Stimulated activated naive CD4-positive, alpha-beta T cell (primary cell): ENCODE measurements at places on chromosomes 7 and 10.

GRCh38 chr7:44676776-44677175 lies 70.3 kb downstream of the OGDH start:
- no peak for DNase-seq

DNA sequence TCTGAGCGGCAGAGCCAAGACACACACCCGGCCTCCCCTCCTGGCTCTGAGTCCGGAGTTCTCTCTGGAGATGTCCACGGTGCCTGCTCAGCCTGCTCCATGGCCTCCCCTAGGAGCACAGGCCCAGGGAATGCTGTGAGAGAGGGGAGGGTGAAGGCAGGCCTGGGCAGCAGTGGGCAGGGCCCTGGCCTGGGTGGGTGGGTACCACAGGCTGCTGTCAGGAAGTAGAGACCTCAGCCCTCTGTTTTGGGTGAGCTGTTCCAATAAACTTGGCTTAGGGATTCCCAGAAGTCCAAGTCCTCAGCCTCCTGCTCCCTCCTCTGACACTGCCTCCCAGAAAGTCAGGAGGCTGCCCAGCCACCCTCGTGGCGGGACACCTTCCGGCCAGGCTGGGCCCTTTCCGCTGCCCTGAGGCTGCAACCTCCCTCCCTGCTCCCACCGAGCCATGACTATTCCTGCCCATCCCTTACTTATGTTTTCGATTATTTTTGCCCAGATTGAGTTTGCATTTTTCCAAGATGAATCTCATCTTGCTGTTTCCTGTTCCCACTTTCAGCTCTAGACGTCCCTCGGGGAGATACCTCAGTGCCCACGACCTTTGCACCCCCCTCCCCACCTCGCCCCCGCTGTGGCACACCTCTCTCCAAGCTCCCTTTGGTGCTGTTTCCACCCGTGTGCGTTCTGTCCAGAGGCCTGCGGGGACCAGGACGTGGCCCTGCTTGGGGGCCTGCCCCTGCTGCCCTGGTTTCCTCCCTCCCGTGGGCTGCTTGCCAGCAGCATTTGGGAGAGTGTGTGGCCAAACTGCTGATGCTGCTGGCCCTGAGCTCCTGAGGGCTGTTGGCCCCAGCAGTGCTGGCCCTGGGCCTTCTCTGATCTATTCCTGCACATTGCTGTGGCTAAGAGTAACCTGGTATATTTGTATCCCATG lies 5.8 kb upstream of the POLM start:
- DNase-seq: no peak

GRCh38 chr10:35306852-35307251 lies 29.5 kb upstream of the CCNY start:
- no peak for DNase-seq

DNA sequence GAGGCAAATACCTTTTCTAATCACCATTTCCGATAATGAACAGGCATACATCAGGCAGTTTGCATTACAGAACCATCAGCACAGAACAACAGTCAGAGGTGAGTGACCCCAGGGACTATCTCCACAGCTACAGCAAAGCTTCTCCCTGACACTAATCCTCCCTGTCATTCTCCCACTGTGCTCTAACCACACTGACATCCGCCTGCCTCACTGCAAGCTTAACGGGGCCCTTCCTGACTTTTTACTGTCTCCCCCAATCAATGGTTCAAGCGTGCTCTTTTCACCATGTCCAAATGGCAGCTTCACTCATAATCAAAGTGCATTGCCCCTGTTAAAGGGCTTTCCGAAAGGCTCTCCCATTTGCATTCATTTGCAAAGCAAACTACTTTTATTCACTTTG lies 196.3 kb downstream of the DNAJC1 start:
- DNase-seq: no peak

DNA sequence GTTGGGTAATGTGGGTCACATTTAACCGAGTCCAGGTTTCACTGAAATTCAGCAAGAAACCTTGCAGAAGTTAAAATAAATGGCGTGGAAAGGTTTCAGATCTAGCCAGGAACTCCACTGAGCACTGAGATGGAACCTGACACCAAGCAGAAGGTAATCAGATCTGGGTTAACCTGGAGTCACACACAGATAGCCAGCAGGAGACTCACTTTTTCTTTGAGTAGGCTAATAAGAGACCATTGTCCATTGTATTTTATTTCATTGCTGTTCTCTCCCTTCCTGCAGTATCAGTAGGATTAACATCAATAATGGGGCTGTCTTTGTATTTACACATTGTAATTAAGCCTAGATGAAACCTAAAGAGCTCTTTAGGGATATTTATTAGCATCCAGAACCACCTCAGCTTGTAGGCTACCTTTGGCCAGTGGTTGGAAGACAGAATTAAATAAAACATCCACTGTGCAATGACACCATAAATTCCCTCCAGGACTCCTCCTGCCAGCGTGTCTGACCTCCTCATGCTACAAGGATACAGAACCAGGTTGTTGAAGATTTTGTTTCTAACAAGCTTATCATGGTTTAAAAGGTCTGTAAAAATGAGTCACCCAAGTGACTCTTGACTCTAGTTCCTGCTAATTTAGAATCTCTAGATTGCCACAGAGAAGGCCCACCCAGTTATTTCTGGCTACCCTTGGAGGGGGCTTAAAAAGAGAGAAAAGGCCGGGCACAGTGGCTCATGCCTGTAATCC lies 151.1 kb downstream of the SORCS1 start:
- DNase-seq: no peak

DNA sequence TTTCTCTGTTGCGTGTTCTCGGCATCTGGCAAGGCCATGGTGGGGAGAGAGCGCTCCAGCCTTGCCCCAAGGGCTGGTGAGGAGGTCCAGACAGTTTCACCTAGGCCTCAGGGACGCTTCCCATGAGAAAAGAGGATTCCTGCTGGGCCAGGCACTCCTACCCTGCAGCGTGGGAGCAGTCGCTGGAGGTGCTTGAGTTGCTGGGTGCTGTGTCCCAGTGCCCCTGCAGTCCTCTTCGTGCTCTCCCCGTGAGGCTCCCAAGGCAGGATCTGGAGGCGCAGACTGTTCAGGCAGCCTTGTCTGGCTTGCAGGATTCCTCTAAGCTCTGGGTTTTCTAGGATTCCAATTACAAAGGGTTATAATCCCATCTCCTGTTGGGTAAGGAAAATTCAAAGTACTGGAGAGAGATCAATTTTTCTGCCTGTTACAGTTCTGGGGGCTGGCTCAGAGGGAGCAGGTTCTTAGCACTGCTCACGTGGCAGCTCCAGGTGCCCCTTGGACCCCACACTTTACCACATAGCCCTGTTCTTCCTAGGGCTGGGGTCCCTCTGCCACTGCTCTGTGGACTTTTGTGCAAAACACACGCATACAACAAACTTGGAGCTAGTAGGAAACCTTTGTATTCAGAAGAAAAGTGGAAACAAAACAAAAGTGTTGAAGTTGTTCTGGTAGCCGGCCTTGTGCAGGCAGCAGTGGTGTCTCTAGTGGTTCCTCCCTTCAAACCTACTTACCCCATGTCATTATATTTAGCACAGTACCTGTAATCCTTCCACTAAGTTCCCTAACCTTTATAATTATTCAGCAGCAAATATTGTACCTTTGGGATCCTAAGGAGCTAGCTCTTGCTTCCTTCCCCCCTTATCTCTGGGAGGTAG lies 60.5 kb downstream of the CCNY start:
- no peak for DNase-seq

GRCh38 chr7:5064391-5065106 lies 18.9 kb downstream of the RBAK start:
- DNase-seq: no peak

- DNase-seq: no peak
Observed at GRCh38 chr10:95605163-95605562, 44.0 kb upstream of the SORBS1 start.

DNA sequence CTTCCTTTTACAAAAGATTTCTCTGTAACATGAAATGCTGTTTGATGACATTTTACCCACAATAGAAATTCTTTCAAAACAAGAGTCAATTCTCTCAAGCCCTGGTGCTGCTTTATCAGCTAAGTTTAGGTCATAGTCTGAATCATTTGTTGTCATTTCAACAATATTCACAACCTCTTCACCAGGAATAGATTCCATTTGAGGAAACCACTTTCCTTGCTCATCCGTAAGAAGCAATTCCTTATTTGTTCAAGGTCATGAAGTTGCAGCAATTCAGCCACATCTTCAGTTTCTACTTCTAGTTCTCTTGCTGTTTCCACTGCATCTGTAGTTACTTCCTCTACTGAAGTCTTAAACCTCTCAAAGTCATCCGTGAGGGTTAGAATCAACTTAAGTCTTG lies 315.3 kb downstream of the TYW1 start:
- no peak for DNase-seq

DNA sequence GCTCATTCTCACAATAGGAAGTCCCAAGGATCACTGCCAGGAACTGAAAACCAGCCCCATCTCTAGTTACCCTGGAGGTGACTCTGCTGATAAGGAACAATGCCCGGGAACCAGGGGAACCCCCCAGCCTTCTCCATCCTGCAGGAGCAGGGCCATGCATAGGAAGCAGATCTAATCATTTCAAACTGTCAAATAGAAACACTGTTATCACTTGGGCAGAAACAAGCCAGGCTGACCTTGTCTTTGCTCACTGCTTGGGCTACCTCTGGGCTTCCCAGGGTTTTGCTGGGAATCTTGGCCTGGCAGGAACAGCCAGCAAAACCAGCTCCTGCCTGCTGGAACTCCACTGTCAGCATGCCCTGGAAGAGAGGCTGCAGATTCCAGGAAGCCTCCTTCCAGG lies 114.1 kb downstream of the RNF216 start:
- DNase-seq: no peak

- no peak for DNase-seq
Observed at GRCh38 chr7:32616625-32617024, 121.3 kb downstream of the AVL9 start.

DNA sequence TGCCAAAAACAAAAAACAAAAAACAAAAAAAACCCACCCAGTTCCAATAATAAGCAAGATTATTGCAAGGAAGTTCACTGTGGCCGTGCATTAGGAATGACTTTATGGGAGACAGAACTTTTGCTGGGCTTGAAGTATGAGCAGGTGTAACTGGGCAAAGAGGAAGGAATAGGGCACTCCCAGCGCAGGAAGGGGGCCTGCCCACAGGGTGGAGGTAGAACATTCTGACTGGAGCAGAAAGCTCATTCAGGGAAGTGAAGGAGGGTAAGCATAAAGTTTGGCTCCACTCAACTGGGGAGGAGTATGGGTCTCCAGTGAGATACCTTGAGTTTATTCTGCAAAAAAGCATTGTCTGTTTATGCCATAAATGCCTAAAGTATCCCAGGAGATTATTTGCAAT lies 42.1 kb upstream of the WIPF3 start:
- DNase-seq: no peak

GRCh38 chr10:759898-760477 lies 70.5 kb upstream of the DIP2C start:
- DNase-seq: no peak

DNA sequence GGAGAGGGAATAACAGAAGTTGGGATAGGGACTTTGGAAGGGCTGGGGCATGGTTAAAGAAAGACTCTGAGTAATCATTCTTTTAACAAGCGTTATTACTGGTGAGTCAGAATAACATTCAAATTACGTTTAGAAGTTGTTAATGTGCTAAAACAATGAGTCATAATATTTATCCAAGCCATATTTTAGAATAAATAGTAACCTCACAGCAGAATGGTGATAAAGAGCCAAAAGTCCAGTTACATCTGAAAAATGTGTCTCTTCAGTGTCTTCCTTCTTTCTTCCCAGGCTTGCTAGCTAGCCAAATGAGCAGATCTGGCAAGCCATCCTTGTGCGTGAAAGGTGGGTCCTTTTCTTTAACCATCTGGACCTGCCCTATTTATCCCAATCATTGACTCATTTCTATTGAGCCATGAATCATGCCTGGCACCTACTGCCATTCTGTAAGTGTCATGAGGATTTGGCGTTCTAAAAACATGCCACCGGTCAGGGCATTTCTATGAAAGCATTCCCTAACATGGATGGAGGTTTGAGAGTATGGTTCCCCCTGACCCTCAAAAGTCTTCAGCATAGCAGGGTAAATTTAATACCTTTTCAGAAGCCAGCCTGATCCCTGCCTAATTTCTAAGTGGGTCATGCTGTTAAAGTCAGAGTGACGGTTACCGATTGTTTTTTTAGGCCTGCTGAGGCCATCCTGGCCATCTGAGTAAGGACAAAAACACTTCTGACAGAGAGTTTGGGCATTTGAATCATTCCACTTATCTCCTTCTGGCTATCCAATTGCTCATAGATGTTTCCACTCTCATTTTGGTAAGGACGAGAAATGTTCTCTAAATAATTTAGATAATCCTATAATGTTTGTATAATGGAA lies 26.9 kb downstream of the MYPN start:
- DNase-seq: no peak

GRCh38 chr7:39407137-39407536 lies 159.1 kb upstream of the YAE1 start:
- no peak for DNase-seq

- DNase-seq: no peak
Observed at GRCh38 chr7:46586406-46586805, 665.3 kb upstream of the IGFBP3 start.

DNA sequence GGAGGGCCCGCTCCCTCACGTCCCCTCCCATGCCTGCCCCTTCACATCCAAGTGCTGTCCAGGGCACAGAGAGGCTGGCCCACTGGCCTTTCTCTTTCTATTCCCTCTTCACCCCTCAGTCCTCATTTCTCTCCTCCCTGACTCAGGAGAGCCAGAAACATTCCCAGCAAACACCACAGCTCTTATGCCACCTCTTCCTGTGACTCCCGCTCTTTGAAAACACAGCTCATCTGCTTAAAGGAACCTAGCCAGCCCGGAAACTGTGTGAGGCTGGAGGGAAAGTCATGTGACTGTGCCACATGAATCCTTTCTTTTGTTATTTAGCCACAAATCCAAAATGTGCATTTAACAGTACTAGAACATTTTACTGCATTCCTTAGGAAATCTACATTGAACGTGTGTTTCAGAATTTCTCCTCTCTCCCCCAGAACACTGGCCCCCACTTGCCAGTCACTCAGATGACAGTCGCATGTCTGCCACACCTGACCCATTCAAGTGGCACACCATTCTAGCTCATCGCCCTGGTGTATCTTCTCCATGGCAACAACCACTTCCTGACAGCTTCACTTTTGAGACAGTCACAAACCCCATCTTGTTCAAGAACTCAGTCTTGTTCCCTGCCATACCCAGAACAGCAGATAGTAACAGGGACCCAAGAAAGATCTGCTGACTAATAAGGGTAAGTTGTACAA lies 42.8 kb downstream of the GRB10 start:
- peak; percentile 70 for DNase-seq

DNA sequence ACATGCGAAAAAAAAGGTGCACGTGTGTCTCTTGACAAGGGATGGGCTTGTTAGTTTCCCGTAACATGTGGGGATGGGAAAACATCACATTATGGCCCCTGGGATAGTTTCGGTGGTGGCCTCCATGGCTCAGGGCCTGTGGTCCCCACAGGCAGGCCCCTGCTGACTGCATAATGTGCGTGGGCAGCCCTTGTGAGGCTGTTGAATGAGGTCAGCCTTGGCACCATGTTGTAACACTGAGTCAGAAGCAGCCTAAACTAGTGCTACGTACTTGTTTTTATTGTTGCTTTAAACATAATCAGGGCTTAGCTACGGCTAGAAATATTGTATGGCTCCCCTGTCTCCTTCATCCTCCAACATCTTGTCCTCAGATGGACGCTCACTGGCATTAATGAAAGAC lies 80.6 kb downstream of the BEND7 start:
- no peak for DNase-seq
